Fibroblast of mammary gland (primary cell): ENCODE measurements at places on chromosomes 5 and 9.

GRCh38 chr5:173885054-173885443, 3.1 kb upstream of the CPEB4 start:
- no peak for DNase-seq

DNA sequence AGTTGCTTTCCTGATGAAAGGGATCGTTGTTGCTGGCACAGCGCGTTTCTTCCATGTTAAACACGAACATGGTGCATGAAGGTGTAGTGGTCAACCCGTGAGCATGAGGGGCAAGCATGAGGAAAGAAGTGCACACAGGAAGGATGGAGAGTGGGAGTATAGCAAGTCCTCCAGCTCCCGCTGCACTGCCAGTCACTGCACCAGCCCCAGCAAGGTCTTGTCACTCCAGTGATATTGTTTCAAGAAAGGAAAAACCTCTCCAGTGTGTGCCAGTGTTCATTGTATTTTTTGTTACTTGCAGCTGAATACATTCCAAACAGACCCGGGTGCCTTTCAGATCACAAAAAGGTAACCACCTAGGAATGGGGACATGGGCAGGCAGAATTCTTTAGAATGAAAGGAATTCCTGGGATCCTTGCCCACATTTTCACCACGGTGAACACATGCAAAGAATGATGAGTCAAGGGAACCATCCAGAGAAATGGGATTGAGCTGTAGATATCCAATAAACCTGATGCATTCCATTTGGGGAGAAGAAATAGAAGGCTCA, 186.3 kb downstream of the AOPEP start:
- peak; percentile 68 for DNase-seq

- DNase-seq: no peak
Measured at GRCh38 chr9:78622126-78622525, 325.2 kb downstream of the PSAT1 start.

- peak; percentile 32 for DNase-seq
Measured at GRCh38 chr9:91334053-91334452, 27.7 kb downstream of the AUH start.

DNA sequence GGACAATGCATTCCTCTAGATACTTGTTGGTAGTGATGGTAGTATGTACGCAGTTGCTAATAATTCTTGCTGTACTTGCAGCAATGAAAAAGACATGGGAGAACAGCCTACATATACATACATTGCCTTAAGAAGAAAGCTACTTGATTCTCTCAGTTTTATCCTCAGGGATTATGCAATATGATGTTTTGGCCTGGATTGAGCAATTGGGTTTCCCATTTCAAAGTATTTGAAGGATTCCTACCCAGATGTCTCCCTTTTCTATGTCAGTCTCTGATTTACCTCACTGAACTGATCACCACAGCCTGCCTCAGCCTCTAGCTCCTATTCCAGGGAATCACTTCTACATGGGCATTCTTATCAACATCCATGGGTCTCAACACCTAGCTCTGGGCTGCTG, 210.1 kb upstream of the CDH10 start:
- no peak for DNase-seq

GRCh38 chr5:178545176-178545575, 45.0 kb downstream of the COL23A1 start:
- DNase-seq: no peak

GRCh38 chr9:89603767-89604665, 796 bp upstream of the GADD45G start:
- no peak for DNase-seq
